ENCODE measurements at places on chromosomes 2 and 18. TPM values are rescaled to one million over a fixed set of nuclear protein-coding genes. Genes with fewer than 3 reads are reported as not detected.

GRCh38 chr2:199861132-199861774 lies 10.3 kb upstream of the FTCDNL1 start:
- DNase-seq: peak; percentile 15

DNA sequence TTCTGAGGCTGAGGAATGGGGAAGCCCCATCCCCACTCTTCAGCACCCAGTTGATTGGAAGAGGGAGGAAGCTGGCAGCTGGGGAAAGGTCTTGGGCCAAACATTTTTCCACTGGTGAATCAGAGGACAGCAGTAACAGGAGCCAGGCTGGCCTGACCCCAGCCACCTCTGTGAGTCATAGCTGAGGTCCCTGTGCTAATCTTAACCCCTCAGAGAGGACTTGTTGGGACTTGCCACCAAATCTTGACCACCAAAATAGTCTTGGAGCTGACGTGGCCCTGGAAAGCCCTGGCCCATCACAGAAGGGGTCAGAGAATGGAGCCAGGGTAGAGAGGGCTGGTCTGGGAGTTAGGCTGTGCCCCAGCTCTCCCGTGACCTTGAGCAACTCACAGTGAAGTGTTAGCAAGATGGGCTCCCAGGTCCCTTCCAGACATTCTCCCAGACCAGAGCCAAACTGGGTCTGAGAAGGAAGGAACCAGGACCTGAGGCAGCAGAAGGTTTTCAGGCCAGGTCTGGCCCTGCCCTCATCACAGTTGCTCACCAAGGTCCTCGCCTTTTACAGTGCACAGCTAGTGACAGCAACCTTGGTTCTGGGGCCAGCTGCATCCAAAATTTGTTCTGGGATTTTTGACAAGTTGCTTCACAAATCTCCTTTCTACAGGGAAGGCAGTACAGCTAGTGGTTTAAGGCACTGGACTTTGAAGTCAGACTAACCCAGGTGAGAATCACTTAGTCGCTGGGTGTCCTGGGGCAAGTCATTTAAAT lies 266.6 kb downstream of the CYP26B1 start:
- DNase-seq: no peak

GRCh38 chr18:21725201-21725600 lies 15.4 kb upstream of the MIB1 start:
- no peak for DNase-seq

DNA sequence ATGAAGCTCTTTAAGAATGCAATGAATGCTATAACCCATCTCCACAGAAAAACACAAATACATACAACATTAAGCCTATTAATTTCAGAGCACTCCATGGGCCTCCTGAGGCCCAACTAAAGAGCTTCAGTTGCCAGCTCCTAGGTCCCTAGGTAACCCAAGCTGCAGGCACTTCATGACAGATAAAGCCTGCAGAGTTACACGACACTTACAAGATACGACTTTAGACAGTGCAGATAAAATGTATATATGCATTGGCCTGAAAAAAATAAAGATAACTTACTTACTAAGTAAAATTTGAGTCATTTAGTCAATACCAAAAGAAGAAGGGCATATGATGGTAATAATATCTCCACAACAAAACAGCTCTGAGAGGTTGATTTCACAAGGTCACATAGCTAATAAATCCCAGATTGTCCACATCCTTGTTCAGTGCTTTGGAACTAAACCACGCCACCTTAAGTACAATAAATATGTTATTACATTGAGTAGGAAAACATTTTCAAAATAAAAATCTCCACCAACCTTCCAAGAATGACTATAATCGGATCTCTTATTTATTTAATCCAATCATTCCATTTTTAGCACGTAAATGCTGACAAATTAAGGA lies 3.4 kb downstream of the MAP4K3 start:
- no peak for DNase-seq

- no peak for DNase-seq
Measured at GRCh38 chr2:199395311-199395710, 62.4 kb downstream of the SATB2 start.

DNA sequence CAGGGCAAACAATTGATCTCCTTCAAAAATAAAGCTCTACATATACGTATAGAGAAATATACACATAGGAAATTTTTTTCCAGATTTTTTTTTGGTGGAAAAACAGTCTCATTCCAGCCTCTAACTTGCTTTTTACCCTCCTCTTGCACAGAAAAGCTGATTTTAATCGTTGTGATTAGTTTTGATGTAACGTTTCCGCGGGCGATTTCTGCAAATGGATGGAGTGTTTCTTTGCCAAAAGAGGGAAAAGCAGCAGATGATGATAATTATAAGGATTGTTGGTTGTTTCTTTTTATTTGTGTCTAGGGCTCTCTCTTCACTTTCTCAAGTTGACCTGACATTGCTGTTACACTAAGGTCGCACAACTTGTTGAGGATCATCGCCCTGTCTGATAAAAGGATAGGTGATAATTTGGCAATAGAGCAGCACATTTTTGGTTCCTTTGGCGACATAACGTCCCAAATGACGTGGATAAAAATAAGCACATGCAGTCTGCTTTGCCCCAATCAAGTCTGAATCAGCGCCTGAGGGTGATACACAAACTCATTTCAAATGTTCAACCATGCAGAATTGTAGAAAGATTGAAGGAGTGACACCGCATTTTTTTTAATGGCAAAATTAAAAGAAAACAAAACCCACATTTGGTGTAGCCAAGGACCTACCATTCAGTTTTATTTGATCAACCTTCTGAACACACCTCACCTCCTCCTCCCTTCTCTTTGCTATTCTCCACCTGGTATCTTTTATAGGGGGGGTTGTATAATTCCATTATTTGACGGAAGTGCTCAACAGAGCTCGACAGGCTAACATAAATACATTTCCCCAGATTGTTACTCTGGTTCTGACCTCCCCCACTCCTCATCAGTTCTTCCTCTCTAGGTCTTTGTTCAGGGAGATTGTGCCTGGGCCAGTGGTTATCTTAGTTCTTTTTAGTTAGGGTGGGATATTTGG lies 109.6 kb upstream of the KCTD1 start:
- DNase-seq: no peak

DNA sequence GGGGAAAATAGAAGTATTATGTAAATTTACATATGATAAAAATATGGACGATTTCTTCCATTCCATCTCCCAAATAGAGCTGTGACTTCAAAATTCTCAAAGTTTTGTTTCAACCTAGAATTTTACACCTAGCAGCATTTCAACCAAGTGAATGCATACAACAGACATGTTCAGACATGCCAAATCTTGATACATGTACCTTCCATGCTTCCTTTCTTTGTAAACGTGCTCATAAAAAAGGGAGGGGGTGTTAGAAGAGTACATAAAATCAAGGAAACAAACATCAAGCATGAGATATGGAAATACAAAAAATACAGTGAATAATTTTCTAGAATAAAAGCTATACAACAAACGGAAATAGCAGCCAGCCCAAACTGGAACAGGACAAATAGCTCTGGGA lies 974.2 kb downstream of the ERBB4 start:
- DNase-seq: no peak

DNA sequence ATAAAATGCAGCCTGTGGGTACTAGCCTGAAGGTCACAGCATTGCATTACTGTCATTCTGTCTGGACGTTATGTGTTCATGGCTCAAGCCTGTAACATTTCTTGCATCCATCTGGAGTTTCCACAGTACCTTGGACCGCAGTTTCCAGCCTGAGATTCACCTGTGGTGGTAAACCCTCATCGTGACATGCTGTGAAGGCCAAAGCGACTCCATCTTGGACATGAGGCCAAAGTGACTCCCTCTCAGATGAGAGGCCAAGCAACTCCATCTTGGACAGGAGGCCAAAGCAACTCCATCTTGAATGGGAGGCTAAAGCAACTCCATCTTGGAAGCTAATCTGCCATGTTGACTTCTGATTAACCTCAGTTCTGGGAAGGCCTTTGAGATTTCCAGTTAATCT lies 257.7 kb upstream of the MYT1L start:
- no peak for DNase-seq

- no peak for DNase-seq
Measured at GRCh38 chr2:41141146-41141791, 689.4 kb upstream of the SLC8A1 start.

DNA sequence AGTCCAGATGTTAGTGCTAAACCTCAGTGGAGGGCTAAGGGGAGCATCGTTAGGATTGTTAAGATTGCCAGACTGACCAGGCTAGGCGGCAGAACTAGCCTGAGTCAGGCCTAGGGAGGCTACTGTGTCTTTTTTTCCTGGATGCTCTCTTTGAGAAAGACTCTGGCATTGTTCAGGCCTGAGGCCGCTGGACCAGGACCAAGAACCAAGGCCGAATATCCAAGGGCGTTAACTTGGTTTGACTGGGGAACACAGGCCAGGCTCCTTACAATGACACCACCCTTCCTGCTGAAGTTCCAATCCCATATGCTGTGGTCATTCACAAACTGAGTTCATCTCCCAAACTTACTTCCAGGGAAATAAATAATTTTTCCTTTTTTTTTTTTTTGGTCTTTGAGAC lies 10.6 kb downstream of the HTRA2 start:
- no peak for DNase-seq

DNA sequence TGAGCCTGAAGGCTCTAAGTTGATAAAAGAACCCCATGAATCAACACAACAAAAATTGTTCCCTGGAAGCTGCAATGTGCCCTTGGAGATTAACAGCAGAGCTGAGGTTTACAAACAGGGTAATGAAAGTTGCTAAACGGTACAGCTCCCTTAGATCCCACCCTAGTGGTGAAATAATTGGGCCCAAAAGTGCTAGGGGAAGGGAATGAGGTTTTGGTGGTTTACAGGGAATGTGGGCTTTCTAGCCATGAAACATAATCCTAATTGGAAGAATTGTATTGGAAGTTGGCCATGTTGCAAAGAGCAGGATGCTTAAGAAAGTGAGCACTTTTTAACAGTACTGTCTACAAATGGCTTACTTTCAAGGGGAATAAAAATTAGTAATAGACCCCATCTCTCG lies 180.2 kb upstream of the SMIM21 start:
- DNase-seq: no peak

- peak; percentile 36 for DNase-seq
Measured at GRCh38 chr2:30239308-30239985, 8.1 kb downstream of the LBH start.

DNA sequence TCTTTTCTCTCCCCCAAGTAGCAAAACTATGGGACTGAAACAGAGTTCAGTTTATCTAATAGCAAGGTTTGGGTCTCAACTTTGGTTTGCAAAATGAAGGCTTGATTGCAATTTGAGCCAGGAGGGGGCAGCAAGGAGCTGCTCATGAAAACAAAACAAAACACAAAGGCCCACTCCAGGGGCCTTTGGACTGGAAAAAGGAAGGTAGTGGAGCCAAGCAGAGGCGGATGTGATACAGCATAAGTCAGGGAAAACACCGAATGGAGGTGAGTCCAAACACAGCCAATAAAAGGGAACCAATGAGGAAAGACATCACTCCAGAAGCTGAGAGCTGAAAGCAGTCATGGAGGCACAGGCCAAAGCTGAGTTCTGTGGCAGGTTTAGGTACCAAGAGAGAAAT lies 799.7 kb upstream of the ACVR2A start:
- no peak for DNase-seq

- no peak for DNase-seq
Measured at GRCh38 chr2:175318542-175318941, 137.0 kb upstream of the ATP5MC3 start.

DNA sequence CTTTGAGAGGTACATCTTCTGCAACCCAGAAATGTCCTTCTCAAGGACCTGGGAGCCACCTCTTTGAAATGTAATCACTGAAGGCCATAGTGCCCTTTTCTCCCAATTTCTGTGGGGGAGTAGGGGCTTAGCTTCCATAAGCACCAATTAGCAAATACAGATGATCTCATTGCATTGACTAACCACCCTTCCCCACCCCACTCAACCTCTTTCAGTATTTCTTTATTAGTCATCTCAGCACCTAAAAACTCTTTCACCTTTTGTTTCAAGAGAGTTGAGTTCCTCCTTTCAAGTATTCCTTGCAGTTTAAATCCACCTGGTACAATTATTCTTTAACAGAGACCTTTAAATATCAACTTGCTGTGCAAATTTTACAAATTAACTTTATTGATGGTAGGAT lies 1011.8 kb upstream of the CDH2 start:
- no peak for DNase-seq

- DNase-seq: no peak
Measured at GRCh38 chr2:4356109-4356508, 652.7 kb downstream of the DCDC2C start.

DNA sequence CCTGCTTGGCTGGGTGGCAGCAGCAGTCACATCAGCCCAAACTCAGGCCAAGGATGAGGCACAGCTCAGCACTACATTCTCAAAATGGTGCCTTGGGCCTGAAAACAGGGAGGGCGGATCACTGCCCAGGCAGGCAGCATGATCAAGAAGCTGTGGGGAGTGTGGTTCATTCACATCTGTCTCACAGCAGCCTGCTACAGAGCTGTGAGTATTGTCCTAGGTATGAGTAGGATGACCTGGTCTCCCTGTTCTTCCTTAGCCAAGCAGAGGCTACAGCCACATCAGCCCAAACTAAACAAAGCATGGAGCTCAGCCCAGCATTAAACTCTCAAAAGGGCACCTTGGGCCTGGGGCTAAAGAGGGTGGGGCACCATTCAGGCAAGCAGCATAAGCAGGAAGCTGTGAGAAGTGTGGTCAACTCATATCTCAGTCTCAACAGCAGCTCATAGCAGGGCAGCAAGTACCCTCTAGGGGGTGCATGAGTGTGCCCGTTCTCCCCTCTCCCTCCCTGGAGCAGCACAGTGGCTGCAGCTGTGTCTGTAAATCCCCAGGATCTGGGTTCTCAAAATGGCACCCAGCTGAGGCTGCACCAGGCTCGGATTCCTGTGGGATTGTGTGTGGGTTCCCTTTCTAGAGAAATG lies 139.6 kb downstream of the TRABD2A start:
- DNase-seq: no peak

- no peak for DNase-seq
Measured at GRCh38 chr2:69481421-69481820, 44.2 kb upstream of the NFU1 start.

GRCh38 chr2:170436077-170436943 lies 258.4 kb downstream of the MYO3B start:
- DNase-seq: no peak

DNA sequence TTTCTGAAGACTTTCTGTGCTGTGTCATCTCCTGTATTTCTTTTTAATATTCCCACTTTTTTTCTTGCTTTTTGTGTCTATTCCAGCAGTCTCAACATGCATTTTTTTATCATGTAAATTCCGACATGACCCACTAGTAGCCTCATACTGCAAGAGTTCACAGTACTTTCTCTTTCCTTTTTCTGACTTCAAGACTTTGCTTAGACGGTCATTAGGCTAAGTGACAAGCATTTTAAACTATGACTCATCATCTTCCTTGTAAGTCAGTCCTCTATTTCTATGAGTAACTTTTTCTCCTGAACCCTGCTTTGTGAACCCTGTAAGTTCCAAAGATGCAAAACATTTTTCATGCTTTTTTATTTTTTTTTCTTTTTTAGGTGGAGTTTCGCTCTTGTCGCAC lies 381.2 kb downstream of the TXNL1 start:
- DNase-seq: no peak

Gene LCT
- total RNA-seq: not detected

Gene FBXO15
- 4.1 TPM for total RNA-seq

Gene C1QL2
- 0.41 TPM for total RNA-seq

Gene UGT1A10
- not detected for total RNA-seq

Gene ADCYAP1
- total RNA-seq: 7.3 TPM

Gene CXCR4
- 68.5 TPM for total RNA-seq

Gene CDH20
- 6.9 TPM for total RNA-seq

Gene PDE1A
- total RNA-seq: 51.0 TPM

Gene SERPINE2
- total RNA-seq: 36.3 TPM

Gene BMP10
- not detected for total RNA-seq

Gene IL36B
- total RNA-seq: not detected

Gene UGT1A1
- total RNA-seq: not detected

Measured in frontal cortex (tissue), 4 donors.